Dorsolateral prefrontal cortex (tissue), 122 donors: ENCODE measurements at places on chromosomes 3 and 15.

GRCh38 chr3:56291244-56291680 lies 177.0 kb downstream of the ERC2 start:
- DNase-seq: no peak

GRCh38 chr3:136336329-136337100 lies 86.4 kb downstream of the PCCB start:
- DNase-seq: no peak

DNA sequence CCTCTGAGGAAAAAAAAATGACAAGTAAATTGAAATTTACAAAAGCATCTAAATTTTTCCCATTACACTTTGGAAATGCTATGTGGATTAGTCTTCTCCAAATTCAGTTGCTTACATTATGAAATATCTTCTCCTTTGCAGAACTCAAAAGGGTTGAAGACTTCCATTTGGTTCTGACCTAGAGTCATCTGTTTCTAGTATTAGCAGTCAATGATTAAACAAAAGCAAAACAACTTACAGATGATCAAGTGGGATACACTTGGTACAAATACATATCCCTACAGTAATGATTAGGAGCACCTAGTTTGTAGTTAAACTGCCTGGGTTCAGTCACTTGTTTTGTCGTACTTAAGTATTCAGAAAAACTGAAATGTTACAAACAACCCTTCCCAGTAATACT lies 136.2 kb downstream of the MBNL1 start:
- no peak for DNase-seq

DNA sequence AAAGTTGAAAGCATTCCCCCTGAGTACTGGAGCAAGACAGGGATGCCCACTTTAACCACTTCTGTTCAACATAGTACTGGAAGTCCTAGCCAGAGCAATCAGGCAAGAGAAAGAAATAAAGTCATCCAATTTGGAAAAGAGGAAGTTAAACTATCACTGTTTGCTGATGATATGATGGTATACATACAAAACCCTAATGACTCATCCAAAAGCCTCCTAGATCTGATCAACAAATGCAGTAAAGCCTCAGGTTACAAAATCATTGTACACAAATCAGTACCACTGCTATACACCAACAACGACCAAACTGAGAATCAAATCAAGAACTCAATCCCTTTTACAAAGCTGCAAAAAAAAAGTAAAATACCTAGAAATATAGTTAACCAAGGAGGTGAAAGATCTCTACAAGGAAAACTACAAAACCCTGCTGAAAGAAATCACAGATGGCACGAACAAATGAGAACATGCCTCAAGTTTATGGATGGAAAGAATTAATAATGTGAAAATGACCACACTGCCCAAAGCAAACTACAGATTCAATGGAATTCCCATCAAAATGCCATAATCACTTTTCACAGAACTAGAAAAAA lies 40.3 kb downstream of the RPL39L start:
- DNase-seq: no peak

GRCh38 chr3:135034291-135034768 lies 239.3 kb downstream of the EPHB1 start:
- no peak for DNase-seq

GRCh38 chr15:37298271-37298670 lies 197.9 kb upstream of the MEIS2 start:
- no peak for DNase-seq

DNA sequence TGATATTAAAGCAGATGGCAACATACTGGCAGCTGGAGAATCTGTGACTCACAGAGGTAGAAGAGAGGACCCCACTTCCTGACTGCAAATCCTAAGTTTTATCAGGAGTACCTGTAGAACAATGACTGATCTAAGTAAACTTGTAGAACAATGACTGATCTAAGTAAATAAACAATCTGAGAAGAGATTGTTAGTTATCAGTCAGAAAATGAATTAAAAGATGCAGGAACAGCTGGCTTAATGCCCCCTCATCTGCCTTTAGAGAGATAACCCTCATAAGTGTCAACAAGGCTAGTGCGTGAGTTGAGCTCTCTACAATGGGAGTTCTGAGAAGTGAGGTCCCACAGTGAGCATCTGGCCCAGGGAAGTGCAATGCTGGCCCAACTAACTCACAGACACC lies 14.6 kb downstream of the ACAD11 start:
- DNase-seq: no peak

GRCh38 chr3:88150371-88150770 lies 612 bp downstream of the C3orf38 start:
- DNase-seq: no peak

- DNase-seq: no peak
Observed at GRCh38 chr3:45874677-45875346, 11.5 kb upstream of the CCR9 start.

DNA sequence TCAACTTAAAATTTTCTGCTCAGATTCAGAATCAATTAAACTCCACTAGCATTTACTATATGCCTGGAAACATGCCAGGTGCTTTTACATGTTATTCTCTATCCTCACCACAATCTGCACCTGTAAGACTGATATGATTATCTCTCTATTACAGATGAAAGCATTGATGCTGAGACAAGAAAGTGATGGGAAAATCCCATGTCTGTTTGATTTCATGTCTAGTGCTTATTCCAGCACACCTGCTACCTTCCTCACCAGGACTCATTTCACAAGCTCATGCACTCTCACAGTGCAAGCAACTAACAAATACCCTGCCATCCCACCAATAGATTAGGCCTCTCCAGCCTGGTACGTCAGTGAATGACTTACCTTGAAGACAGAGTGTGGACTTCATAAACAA lies 25.0 kb upstream of the BCL6 start:
- DNase-seq: no peak

DNA sequence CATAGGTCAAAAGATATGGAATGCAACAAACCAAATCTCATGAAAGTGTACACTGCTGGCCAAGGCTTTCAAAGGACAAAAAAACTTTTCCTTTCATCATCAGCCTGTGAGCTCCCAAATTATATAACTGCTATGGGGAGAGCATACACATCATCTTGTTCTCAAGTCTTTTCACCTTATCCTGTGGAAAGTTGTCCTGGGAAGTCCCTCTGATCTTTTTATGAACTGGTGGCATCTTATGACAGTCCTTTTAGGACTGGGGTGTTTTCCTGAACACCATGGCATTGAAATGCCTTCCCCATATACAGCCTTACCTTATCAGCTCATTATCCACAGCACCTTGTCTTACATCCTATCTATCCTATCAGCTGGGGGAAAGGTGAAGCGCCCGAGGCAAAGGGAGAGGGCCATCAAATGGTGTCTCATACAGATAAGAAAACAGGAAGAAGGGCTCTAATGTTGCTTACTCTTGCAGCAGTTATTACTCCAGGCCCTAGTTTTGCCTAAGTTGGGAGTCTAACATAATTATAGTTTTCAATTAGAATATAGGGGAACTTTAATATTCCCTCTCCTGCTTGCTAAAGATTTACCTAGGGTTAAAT lies 61.5 kb upstream of the GOLIM4 start:
- no peak for DNase-seq
